Muscle of arm (tissue), 14 donors: ENCODE measurements at places on chromosomes 1 and 21. TPM values are rescaled to one million over a fixed set of nuclear protein-coding genes. Genes with fewer than 3 reads are reported as not detected.

- DNase-seq, result peak; percentile 61
These were observed 633.7 kb downstream of the USP25 start for GRCh38 chr21:16363518-16363917.

- no peak for DNase-seq
These were observed 28.5 kb upstream of the ANGPTL1 start for GRCh38 chr1:178899402-178899801.

GRCh38 chr1:162016631-162017030 is 7.0 kb downstream of the OLFML2B start:
- no peak for DNase-seq

DNA sequence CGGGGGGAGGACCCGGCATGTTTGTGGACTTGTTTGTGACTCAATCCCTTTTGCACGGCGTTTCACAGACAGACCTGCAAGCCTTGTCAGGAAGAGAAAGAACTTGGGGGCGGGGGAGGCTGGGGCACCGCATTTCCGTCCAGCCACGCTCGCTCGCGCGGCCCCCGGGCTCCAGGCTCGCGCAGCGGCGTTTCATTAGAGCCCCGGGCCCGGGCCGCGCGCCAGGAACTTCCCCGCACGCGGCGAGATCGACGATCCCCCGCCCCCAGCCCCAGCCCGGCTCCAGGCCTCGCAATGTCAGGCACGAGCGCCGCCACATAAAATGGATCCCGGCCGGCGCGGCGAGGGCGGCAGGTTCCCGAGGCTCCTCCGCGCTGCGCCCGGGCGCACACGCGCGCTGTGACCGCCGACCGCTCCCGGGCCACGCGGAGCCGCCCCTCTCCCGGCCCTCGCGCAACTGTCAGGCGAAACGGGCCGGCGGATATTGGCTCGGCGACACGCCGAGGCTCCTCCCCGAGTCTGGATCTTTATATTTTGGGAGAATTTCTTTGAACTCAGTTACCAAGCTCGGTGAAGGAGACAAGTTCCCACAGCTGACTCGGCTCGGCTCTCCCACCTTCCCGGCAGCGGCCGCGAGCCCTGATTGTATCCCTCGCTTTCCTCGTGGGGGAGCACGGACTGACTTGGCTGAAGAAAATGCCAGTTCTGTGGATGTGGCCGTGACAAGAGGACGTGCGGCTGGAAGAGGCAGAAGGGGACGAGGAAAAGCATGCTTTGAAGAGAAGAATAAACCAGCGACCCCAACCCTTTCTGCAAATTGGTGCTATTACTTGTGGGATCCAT is at the start of gene KIF26B:
Gene KIF26B, plus strand, starts transcription at position 557 of the 843 bp plus-strand sequence. CDS start 440 bp downstream, outside the sequence.
- DNase-seq, result peak; percentile 35

ANKRD45 gene
- 0.84 TPM for polyA plus RNA-seq

- no peak for DNase-seq
These were observed 25.6 kb downstream of the CCDC190 start for GRCh38 chr1:162835157-162835899.
